Melanocyte of skin (primary cell): ENCODE measurements at places on chromosomes 6 and 20. TPM values are rescaled to one million over a fixed set of nuclear protein-coding genes. Genes with fewer than 3 reads are reported as not detected.

Gene C6orf141
- total RNA-seq, result not detected in 2 replicates

Gene HLA-DQA1
- total RNA-seq, result 0.69 and 2.9 TPM in 2 replicates

Gene SLC22A7
- total RNA-seq, result not detected in 2 replicates

Gene DACT2
- not detected in 2 replicates for total RNA-seq

Gene GMPR
- total RNA-seq, result 132 and 200 TPM in 2 replicates

Gene TAF11
- total RNA-seq, result 18.2 and 22.5 TPM in 2 replicates

Gene BRD2
- total RNA-seq, result 120 and 132 TPM in 2 replicates

Gene WFDC5
- not detected in 2 replicates for total RNA-seq

Gene COQ3
- 11.7 and 12.6 TPM in 2 replicates for total RNA-seq

Gene MYBL2
- total RNA-seq, result 8.3 and 8.4 TPM in 2 replicates

Gene TCF19
- total RNA-seq, result 11.3 and 15.5 TPM in 2 replicates
